ENCODE measurements at places on chromosomes 5 and 9. TPM values are rescaled to one million over a fixed set of nuclear protein-coding genes. Genes with fewer than 3 reads are reported as not detected.

DNA sequence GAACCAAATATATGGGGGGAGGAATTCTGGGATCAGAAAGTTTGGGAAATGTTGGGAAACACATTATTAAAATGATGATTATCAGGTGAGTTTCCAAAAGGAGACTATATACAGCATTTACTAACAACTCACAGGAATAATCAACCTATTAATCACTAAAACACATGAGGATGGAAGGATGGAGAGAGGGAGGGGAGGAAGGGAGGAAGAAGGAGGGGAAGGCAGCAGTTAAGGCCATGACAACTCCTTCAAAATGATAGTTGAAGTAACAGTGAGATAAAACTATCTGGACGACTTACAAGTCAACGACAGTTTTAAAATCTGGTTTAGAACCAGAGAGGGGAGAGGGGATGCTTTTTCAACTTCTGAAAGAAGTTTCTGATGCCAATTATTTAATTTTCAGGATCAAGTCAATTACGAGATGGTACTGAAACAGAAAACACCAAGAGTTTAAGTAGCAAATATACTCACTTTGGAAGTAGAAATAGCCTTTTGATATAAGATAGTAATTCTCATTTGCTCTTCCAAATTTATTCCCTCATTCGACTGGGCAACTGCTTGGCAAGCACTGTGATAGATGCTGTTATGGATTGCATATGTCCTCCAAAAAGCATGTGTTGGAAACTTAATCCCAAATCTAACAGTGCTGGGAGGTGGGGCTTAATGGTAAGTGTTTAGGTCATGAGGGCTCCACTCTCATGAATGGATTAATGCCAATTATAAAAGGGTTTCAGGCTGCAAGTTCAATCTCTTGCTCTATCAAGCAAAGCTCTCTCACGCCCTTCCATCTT lies 30.4 kb downstream of the FBXW11 start:
- H3K36me3 ChIP-seq, result peaks cover 8% of the 10 kb centered on the region
- H3K27ac ChIP-seq, result peak overlapping the region; percentile 68
- no peak overlapping the region for H3K4me3 ChIP-seq
- peaks cover 37% of the 10 kb centered on the region for H3K4me1 ChIP-seq
- no peaks in the 10 kb centered on the region for H3K27me3 ChIP-seq

DNA sequence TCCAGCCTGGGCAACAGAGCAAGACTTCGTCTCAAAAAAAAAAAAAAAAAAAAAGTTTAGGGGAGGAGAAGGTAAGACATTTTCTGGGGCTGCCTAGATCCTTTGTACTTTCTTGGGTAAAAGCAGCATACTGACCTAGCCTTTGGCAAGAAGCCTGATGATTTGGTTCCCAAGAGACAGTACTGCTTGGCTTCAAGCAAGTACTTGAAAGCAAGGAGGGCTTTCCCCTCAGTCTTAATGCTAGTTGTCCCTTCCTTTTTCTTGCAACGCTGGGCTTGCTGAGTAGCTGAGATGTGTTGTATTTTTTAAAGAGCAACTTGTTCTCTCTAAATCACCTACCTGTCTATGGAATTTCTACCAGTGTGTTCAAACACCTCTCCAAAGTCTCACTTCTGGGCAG lies 76.2 kb downstream of the INSYN2B start:
- H3K36me3 ChIP-seq, result no peaks in the 10 kb centered on the region
- DNase-seq, result no peak
- no peaks in the 10 kb centered on the region for H3K4me1 ChIP-seq
- no peaks in the 10 kb centered on the region for H3K27me3 ChIP-seq
- H3K27ac ChIP-seq, result no peak overlapping the region

GRCh38 chr9:72997387-72997995 lies 44.6 kb upstream of the ALDH1A1 start:
- no peak overlapping the region for H3K4me3 ChIP-seq
- H3K36me3 ChIP-seq, result no peaks in the 10 kb centered on the region
- no peaks in the 10 kb centered on the region for H3K4me1 ChIP-seq
- H3K27ac ChIP-seq, result no peak overlapping the region

GRCh38 chr5:146618434-146618833 lies 102.4 kb upstream of the GPR151 start:
- no peaks in the 10 kb centered on the region for H3K36me3 ChIP-seq
- H3K27ac ChIP-seq, result no peak overlapping the region
- DNase-seq, result no peak
- no peak overlapping the region for H3K4me3 ChIP-seq
- no peaks in the 10 kb centered on the region for H3K4me1 ChIP-seq

DNA sequence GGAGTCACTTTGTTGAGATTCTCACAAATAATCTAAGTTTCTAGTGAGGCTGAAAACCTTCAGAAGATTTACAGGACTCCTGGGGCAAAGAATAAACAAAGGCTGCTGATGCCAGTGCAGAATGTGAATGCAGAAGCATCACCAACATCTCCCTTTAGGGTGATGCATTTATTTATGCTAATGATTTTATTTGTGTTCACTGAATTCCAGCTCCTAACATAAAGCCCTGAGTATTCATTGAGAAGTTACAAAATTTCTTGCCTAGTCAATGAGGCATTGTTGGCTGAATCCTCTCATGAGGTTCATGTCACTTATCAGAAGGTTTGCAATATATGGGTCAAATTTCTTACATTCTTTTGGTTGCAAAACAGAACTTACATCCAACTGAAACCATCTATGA lies 70.0 kb downstream of the GRIN3A start:
- no peaks in the 10 kb centered on the region for H3K36me3 ChIP-seq
- no peak for DNase-seq
- no peak overlapping the region for H3K27ac ChIP-seq
- H3K27me3 ChIP-seq, result peaks cover 50% of the 10 kb centered on the region
- H3K4me1 ChIP-seq, result no peaks in the 10 kb centered on the region

The PCDHA11 gene
- 0.27 TPM for total RNA-seq

The TIFAB gene
- total RNA-seq, result not detected

The DMRTA1 gene
- 0.77 TPM for total RNA-seq
